H54 (cell line): ENCODE measurements at places on chromosomes 11 and 22.

DNA sequence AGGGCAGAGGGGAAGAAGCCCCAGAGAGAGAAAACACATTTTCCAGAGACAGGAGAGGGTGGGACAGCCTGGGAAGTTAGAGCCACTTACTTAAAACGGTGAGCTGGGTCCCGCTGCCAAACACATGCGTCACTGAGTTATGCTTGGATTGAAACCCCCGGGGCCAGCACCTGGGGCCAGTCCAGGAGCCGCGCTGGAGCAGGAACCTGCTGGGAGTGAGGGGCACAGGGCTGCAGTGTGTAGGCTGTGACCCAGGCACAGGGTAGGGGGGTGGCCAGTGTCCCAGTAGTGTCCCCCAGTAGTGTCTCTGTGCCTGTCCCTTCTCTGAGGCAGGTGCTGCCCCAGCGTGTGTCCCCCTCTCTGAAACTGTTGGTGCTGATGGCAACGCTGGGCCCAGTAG lies 5.2 kb downstream of the IGLL1 start:
- DNase-seq = no peak

DNA sequence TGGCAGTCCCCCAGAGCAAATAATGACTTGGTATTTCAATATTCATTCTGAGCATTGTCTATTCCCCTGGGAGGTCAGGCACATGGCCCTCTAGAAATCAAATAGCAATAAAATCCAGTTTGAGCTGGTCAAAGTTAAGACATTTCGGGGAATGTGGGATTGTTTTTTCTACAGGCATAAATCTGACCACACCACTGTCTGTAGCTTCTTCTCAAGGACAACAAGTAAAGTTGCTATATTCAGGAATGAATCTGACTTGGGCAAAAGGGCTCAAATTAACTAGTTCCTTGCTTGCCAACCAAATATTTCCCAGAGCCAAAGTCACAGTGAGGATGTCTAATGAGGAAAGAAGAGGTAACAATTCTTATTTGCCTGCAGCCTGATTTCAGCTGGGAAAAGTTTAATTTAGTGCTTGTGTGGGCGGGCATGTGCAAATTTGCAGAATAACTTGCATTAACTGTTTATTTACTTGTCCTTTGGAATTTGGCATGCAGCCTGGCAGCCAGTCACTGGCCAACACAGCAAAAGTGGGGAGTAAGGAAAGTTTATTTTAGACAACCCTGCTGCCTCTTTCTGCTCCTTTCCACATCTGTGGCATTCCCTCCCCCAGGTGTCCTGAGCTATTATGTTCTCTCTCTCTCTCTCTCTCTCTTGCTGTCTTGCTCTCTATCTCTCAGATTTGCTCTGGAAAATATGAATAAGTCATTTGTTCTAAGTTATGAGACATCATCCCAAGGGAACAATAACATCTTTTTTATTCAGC lies 51.2 kb upstream of the ARHGAP20 start:
- no peak for DNase-seq

- DNase-seq = no peak
These were observed 19.7 kb downstream of the ISX start for GRCh38 chr22:35085621-35086020.

- no peak for DNase-seq
These were observed 21.1 kb upstream of the IGLL5 start for GRCh38 chr22:22866381-22867111.

DNA sequence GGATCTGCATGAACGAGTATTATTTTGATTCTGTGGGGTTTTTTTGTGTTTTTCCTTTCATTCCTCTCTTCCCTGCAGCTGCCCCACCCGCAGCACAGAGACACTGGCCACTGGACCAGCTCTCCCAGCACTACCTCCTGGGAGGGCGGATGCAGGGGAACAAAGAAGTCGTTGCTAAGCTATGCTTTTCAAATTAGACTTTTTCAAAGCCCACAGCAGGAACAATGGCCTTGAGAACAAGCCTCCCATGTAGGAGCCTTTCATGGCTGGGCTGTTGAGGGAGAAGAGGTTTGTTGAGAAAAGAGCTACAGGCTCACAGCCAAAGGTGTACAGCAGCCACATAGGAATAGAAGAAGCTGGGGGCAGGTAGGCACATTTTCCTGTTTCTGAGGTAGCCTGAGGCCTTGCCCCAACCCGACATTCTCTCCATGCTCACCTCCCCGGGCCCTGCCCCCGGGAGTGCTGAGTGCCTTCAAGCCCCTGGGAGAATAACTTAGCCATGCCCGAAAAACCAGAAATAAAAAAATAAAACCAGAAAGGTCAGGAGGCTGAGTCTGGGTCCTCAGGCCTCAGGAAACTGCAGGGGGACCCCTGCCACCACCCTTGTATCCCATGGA lies 20.5 kb upstream of the SYT12 start:
- no peak for DNase-seq

- DNase-seq = no peak
These were observed 4.0 kb upstream of the FCHSD2 start for GRCh38 chr11:73145986-73146575.
